ENCODE measurements at places on chromosomes 16 and 17.

- DNase-seq, result no peak
Measured at GRCh38 chr16:11278681-11279628, 2.2 kb downstream of the PRM1 start.

DNA sequence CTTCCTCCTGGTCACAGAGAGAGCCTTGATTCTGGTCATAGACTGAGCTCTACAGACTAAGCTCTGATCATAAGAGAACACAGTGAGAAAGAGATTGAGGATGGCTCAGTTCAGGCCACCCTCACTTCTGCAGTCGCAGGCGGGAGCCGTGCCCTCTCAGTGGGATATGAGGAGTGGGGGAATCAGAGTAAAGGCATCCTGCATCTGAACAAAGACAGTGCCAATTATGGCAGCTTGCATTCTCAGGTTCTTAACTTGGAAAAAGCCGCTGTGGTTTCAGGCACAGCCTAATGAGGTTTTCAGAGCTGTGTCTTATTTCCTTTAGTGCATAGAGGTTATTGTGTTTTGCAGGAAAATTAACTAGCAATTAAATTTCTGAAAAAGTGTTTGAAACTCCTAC is 134.4 kb upstream of the NLRP1 start:
- DNase-seq, result no peak

DNA sequence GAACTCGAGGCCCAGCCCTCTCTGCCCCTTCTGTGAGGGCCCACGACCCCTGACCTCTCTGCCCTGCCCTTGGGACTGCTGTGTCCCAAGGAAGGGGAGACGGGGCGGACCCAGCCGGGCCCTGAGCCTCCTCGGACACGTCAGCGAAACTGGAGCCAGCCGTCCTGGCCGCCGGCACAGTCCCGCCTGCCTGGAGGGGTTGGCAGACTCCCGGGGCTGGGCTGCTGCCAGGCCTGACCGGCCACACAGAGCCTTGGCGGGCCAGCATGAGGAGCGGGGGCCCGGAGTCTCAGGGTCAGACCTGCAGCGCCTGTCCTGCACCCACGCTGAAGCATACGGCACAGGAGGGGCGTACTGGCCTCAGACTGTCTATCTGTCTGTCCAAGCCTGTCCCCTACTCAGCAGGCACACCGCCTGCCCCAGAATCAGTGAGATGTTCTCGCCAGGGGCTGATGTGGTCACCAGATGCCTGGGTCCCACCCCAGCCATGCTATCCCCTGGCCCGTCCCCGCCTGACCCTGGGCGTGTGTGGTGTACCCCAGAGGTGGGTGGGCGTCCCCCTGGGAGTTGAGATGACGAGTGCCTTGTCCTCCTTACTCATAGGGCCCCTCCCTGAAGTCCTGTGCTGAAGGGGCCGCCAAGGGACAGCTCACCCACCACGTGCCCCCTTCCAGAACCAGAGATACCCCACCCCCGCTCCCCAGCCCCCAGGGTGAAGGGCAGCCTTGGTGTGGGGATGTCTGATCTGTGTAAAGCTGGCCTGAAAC is 4.7 kb downstream of the VASN start:
- DNase-seq, result no peak

DNA sequence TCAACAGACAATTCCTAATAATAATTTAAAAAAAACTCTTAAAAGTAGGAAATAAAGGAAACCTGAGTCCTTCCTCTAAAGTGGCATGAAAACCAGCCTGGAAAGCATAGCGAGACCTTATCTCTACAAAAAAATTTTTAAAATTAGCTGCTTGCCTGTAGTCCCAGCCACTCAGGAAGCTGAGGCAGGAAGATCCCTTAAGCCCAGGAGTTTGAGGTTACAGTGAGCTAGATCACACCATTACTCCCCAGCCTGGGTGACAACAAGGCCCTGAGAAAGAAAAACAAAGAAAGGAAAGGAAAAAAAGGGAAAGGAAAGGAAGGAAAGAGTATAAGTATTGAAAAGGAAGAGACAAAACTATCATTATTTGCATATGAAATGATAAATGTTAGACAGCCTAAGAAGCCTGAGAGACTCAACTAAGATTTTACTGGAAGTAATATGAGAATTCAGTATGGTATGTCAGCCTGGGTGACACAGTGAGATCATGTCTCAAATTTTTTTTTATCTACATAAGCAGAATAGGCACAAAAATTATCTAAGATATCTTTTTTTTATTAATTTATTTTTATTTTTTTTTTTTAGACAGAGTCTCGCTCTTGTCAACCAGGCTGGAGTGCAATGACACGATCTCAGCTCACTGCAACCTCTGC is 113.0 kb downstream of the GOSR1 start:
- no peak for DNase-seq

GRCh38 chr16:15721018-15721417 is 71.0 kb downstream of the NDE1 start:
- DNase-seq, result no peak
